ENCODE measurements at places on chromosomes 2 and 18.

DNA sequence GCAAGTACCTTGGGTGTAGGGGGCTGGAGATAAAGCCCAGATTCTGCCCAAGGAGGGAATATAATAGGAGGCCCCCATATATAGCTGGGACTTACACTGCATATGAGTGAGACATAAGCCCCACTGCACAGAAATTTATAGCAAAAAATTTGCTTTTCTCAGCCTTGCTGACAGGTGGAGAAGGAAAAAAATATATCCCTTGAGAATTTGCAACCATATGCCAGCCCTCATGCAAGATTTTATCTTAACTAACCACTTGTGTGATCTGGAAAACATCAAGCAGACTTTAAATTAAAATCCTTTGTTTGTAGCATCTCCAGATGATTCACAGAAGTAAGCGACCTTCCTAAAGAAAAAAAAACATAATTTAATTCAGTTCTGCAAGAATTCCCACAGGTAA, 288.2 kb downstream of the BCL2 start:
- no peak for DNase-seq

- DNase-seq = no peak
These were observed 366.5 kb downstream of the DSC3 start for GRCh38 chr18:30676053-30676480.

GRCh38 chr2:235538144-235538639, 44.3 kb downstream of the AGAP1 start:
- no peak for DNase-seq

GRCh38 chr2:11458753-11459152, 7.2 kb downstream of the E2F6 start:
- no peak for DNase-seq

DNA sequence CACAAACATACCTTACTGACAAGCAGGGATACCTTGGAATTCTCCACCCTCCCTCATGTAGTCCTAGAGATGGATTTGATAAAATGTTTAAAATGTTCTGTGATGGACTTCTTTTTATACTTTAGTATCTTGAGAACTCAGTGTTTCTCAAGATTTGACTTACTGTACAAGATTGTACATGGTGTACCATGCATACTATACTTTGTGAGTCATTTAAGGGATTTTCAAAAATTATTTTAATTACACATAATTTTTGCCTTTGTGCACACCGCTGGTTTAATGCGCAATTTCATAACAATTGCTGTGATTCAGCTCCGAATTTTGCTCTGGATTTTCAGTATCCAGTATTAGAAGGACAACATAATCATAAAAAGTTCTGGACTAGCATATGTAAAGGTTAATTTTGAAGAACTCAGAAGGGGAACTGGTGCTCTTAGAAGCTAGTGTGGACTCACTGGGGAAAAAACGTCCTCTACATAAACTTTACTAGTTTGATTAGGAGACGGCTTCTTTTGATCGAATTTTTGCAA, 78.6 kb upstream of the ACSL3 start:
- DNase-seq = no peak

DNA sequence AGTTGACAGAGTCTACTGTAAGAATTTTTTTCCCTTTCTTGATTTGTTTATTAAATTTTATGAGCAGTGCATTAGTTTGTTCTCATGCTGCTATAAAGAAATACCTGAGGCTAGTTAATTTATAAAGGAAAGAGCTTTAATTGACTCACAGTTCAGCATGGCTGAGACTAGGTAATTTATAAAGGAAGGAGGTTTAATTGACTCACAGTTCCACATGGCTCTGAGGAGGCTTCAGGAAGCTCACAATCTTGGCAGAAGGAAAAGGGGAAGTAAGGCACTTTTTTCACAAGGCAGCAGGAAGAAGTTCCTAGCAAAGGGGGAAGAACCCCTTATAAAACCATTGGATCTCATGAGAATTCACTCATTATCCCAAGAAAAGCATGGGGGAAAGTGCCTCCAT, 191.4 kb upstream of the VRK2 start:
- DNase-seq = no peak

DNA sequence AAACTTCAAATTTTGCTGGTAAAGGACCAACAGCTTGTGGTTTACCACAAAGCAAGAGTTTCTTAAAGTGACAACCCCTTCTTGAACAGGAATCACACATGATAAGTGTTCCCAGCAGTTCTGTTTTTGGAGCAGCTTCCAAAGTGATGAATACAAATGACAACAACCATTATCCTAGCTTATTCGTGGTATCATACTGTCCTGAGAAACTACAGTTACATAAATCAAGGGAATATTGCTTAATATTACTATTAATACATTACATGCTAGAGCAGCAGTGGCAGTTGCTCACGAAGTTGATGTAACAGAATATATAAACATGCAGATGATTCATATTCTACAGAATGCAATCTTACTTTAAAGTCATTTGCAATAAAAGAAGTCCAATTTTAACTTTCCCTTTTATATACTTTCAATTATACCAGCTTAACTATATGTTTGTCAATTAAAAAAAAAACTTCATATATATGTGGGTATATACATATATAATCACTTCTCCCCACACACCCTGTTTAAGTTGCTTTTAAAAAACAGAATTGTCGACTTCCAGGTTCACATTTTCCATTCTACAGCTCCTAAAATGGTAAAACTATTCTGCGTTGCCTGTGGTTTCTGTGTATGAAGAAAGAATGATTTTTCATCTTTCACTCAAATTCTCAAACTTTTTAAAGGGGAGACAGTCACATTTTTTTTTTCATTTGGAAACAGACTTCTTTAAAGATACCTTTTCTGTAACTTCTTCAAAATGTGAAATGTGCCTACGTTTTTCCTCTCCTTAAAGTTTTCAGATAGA, 713.6 kb downstream of the TDRD15 start:
- no peak for DNase-seq

- no peak for DNase-seq
These were observed 28.5 kb downstream of the MAL start for GRCh38 chr2:95054016-95054415.

GRCh38 chr18:80147037-80147417, 38.0 kb downstream of the ADNP2 start:
- no peak for DNase-seq

GRCh38 chr18:39600894-39601293, 2035.3 kb upstream of the CELF4 start:
- no peak for DNase-seq

DNA sequence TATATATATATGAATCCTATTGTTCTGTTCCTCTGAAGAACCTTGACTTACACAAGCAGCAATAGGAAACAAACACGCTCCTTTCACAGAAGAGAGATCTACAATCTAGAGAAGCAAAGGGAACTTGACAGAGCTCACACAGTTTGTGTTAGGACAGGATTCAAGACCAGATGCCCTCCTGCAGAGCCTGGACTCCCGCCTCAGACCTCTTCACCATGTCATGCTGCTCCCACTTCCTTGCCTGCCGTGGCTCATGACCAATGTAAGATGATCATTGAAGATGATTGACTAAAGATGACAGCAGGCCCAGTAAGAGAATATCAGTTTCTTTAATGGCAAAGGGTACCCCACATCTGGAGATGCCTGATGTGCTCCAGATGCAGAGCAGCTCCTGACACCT, 111.2 kb upstream of the AGAP1 start:
- DNase-seq = no peak

- DNase-seq = no peak
These were observed 6.2 kb downstream of the CXCR4 start for GRCh38 chr2:136111711-136112110.

- DNase-seq = no peak
These were observed 100.1 kb upstream of the TRIB2 start for GRCh38 chr2:12616456-12617156.

DNA sequence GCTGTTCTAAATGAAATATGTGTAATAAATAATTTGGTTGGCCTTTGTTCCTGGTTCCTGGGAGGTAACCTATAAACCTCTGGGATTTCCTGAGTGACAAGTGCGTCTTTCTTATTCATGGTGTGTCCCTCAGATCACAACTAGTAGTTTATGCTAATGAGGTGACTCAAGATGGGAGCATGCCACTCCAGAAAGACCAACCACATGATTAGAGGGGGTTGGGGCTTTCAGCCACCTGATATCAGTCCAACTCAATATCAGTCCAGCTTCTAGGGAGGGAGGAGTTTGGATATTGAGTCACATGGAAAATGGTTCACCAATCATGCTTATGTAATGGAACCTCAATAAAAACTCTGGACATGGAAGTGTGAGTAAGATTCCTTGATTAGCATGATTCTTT, 96.6 kb downstream of the QPCT start:
- DNase-seq = no peak

- no peak for DNase-seq
These were observed 53.1 kb downstream of the FIGN start for GRCh38 chr2:163682695-163683094.

GRCh38 chr2:170711774-170712652, 3.1 kb upstream of the SP5 start:
- no peak for DNase-seq

DNA sequence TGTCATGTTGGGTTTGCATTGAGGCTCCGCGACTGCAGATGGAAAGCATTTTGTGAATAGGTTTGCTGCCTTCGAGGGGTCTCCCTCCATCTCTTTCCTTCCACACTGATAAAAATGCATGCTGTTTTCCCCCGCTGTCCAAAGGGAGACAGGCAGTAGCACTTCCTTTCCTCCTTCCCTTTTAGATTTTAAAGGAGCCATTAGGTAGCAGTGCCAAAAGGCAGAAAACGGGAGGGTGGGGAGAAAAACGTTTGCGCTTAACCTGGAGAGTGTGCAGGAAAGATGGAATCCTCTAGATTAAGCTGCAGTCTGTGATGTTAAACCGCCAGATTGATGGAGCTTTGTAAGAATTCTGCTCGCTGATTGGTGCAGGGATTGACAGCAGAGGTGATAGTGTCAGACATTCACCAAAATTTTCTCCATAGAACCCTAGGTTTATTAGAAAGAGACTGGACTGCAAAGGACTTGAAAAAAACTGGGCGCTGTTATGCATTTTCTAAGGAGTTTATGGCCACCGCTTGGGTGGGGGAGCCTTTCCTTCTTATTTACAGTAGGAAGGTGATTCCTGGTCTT, 688 bp downstream of the MAPRE2 start:
- DNase-seq = no peak

- no peak for DNase-seq
These were observed 41.4 kb upstream of the RBMS1 start for GRCh38 chr2:160534996-160535395.

GRCh38 chr2:95333888-95334338, 36.8 kb downstream of the KCNIP3 start:
- DNase-seq = no peak

GRCh38 chr2:179355881-179356280, 91.2 kb upstream of the SESTD1 start:
- no peak for DNase-seq

GRCh38 chr18:2186967-2187366, 384.3 kb downstream of the METTL4 start:
- no peak for DNase-seq

GRCh38 chr2:231929961-231930592, 3.9 kb upstream of the NPPC start:
- DNase-seq = no peak

DNA sequence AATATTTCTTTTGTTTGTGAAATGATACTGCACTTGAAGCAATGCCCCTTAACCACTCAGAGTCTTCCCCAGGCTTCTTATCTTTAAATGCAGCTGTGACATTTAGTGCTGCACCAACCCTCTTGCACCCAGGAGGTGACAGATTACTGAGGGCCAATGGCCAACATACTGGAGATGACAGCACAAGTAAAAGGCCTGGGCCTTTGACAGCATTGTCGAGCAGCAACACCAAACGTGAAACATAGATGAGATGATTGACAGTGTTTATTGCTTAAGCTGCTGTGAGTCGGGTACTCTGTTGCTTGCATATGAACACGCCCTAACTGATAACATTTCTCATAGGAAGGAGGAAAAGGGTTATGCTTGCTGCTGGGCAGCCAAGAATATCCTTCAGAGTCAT, 80.3 kb downstream of the THNSL2 start:
- no peak for DNase-seq

- DNase-seq = no peak
These were observed 32.9 kb downstream of the KCNK3 start for GRCh38 chr2:26725521-26725820.

- no peak for DNase-seq
These were observed 43.1 kb upstream of the SLC39A10 start for GRCh38 chr2:195613922-195614321.

All from activated CD4-positive, alpha-beta T cell treated with anti-CD3 and anti-CD28 coated beads, Interleukin-2, Interleukin-4, amounts not matched to agents 100 ng/mL and 50 ng/mL, durations not matched to agents 16 hours and 8 hours (primary cell).